ENCODE measurements at places on chromosomes 4 and X.
A peak's percentile ranks its signal among the peaks of the same experiment; 100 is the strongest.

DNA sequence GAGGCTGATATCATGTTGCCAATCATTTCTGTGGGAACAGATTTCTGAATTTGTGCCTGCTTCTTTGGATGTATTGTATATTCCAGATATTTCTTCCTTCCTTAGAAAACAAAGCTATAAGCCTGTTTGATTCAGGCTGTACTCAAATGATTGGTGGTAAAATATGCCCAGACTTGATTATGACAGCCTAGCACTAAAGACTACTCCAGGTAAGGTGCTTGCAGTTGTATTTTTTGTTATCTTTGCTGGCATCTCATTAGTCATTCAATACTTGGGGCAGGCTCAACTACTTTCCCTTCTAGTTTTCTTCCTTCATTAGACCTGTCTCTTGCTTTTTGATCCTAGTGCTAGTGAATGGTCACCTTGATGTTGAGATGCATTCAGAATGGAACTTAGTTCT, 90.6 kb downstream of the ZNF518B start:
- no peak for DNase-seq

GRCh38 chr4:7397206-7398103, 37.3 kb downstream of the PSAPL1 start:
- DNase-seq, result no peak

GRCh38 chr4:112521123-112522023, 5.4 kb upstream of the NEUROG2 start:
- no peak for DNase-seq

DNA sequence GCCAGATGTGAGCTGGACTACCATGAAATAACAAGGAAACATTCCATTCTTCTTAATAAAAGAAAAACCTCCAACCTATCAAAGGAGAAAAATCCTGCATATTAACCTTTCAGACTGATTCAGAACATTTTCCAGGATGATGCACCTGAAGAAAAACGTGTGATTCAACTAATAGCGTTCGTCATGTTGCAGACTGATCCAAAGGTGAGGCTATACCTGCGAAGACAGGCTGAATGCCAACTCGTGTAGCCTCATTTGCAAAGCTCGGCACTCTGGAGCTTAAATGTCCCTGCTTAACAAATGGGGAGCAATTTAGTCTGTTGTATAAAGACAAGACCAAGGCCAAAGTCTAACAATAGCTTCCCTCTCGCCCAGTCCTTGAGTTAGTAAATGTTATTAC, 172.0 kb upstream of the NOCT start:
- no peak for DNase-seq

GRCh38 chr4:40196724-40197281, at the start of gene RHOH:
RHOH (plus strand) TSS chr4:40197031; CDS start chr4:40243387, 46,356 bp downstream.
- DNase-seq, result peak; percentile 56
